ENCODE measurements at places on chromosomes 16 and 17. TPM values are rescaled to one million over a fixed set of nuclear protein-coding genes. Genes with fewer than 3 reads are reported as not detected.

Gene LAT
- total RNA-seq, result 250 TPM

DNA sequence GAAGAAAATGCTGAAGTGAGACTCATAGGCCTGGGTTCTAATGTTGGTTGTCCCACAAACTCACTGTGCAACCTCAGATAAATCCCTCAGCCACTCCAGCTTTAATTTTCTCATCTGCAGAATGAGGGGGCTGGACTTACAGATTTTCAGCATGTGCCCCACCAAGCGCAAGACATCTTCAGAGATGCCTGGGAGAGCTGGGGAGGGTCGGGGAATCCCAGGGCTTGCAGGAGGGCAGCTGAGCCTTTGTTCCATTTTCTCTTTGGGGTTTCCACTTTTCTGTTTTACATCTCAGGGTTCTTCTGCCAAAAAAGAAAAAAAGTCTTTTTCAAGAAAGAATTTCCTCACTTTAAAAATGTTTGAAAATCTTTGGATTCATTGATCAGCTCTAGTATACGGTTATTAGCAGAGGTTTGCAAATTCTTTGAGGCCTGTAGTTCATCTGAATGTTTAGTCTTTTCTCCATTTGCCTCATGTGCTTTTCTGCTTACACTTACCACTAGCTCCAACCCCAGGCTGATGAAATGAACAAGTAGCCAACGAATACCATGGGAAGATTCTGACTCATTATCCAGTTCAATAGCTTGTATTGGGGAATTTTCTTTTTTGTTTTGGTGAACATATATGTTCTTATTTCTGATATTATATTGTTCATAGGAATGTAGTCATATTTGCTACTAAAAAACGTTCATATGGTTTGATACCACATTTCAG is 56.4 kb downstream of the CHD9 start:
- H3K4me1 ChIP-seq, result no peaks in the 10 kb centered on the region
- no peak overlapping the region for H3K4me3 ChIP-seq
- no peaks in the 10 kb centered on the region for H3K36me3 ChIP-seq

- no peak for DNase-seq
- H3K27ac ChIP-seq, result no peak overlapping the region
- H3K4me1 ChIP-seq, result no peaks in the 10 kb centered on the region
These were observed 17.6 kb upstream of the CDH13 start for GRCh38 chr16:82609140-82609539.

- no peak overlapping the region for H3K4me3 ChIP-seq
- no peak overlapping the region for H3K27ac ChIP-seq
- peaks cover 7% of the 10 kb centered on the region for H3K27me3 ChIP-seq
- no peak for DNase-seq
- no peaks in the 10 kb centered on the region for H3K4me1 ChIP-seq
These were observed 406.0 kb upstream of the MAF start for GRCh38 chr16:80006241-80007215.
